Activated CD4-positive, alpha-beta memory T cell treated with anti-CD3 and anti-CD28 coated beads, Interleukin-2, amount 10 ng/mL, durations not matched to agents 7 days and 5 days (primary cell): ENCODE measurements at places on chromosomes 4 and X.

DNA sequence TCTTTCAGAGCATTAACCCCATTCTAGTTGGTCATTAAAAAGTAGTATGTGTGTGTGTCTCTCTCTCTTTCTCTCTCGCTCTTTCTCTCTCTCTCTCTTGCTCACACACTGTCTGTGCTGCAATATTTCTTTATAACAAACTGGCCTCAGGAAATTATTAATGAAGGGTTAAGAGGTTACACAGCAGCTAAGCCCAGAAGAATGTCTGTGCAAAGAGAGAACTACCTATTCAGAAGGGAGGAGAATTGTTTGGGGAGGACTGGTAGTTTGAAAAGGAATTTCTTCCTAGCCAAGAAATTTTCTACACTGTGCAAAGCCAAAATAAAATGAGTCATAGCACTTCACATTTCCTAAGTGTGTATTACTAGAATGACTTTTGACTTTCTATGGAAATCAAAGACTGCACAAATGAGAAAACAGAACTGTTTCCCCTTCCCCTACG lies 22.2 kb downstream of the PDGFC start:
- no peak for DNase-seq
- no peaks in the 10 kb centered on the region for H3K4me1 ChIP-seq
- no peaks in the 10 kb centered on the region for H3K36me3 ChIP-seq
- H3K27me3 ChIP-seq: no peaks in the 10 kb centered on the region
- H3K27ac ChIP-seq: no peak overlapping the region
- H3K4me3 ChIP-seq: no peak overlapping the region

DNA sequence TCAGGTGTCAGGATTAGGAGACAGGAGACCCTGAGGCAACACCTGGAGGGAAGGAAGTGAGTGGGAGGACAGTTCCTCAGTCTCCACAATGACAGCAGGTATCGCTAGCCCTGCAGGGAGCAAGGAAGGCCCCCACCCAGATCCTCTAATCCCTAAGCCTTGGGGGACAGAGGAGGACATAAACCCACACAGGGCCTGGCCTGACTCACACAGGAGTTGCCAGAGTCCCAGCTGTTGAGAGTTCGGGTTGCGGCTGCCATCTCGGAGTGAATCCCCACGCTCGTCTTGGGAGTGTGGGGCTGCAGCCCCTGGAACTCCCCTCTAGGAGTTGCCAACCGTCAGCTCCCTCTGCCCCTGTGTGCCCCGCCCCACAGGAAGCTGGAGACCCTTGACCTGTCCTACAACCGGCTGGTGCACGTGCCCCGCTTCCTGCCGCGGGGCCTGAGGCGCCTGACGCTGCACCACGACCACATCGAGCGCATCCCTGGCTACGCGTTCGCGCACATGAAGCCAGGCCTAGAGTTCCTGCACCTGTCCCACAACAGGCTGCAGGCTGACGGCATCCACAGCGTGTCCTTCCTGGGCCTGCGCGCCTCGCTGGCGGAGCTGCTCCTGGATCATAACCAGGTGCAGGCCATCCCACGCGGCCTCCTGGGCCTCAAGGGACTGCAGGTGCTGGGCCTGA lies 9.2 kb upstream of the BGN start:
- no peak overlapping the region for H3K27ac ChIP-seq
- H3K4me1 ChIP-seq: no peaks in the 10 kb centered on the region
- no peak for DNase-seq
- no peaks in the 10 kb centered on the region for H3K27me3 ChIP-seq

GRCh38 chr4:137200322-137200721 lies 332.0 kb downstream of the PCDH18 start:
- no peaks in the 10 kb centered on the region for H3K4me1 ChIP-seq
- no peak for DNase-seq
- no peaks in the 10 kb centered on the region for H3K36me3 ChIP-seq
- H3K27ac ChIP-seq: no peak overlapping the region
- no peaks in the 10 kb centered on the region for H3K27me3 ChIP-seq

DNA sequence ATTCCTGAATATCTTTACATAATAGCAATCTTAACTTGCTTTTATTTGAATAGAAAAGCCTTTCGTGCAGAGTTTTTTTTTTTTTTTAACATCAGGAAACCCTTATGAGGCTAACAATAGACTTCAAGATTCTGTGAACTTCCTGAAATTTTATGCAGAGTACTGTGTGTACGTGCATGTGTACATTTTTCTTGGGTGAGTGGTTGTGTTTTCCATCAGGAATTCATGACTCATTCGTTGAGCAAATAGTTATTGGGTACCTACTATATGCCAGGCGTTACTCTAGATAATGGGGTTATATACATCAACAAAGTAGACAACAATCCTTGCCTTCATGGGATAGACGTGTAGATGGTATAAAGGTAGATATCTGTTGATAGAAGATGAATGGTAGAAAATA lies 59.1 kb downstream of the MRPL1 start:
- no peak overlapping the region for H3K4me3 ChIP-seq
- DNase-seq: no peak
- H3K27me3 ChIP-seq: no peaks in the 10 kb centered on the region
- no peak overlapping the region for H3K27ac ChIP-seq
- H3K4me1 ChIP-seq: no peaks in the 10 kb centered on the region
- H3K36me3 ChIP-seq: peaks cover 36% of the 10 kb centered on the region

DNA sequence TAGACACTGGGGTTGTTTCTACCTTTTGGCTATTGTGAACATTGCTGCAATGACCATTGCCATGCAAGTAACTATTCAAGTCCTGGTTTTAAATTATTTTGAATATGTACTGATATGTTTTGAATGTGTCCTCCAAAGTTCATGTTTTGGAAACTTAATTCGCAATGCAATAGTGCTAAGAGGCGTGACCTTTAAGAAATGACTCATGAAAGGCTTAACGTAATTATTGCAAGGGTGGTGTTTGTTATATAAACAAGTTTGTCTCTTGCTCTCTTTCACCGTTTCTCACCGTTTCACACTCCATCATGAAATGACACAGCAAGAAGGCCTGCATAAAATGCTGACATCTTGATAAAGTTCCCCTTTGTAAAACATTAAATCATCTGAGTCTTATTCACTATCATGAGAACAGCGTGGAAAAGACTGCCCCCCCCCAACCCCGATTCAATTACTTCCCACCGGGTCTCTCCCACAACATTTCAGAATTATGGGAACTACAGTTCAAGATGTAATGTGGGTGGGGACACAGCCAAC lies 506.9 kb upstream of the FAM47C start:
- no peak for DNase-seq
- no peaks in the 10 kb centered on the region for H3K36me3 ChIP-seq
- H3K27ac ChIP-seq: no peak overlapping the region

DNA sequence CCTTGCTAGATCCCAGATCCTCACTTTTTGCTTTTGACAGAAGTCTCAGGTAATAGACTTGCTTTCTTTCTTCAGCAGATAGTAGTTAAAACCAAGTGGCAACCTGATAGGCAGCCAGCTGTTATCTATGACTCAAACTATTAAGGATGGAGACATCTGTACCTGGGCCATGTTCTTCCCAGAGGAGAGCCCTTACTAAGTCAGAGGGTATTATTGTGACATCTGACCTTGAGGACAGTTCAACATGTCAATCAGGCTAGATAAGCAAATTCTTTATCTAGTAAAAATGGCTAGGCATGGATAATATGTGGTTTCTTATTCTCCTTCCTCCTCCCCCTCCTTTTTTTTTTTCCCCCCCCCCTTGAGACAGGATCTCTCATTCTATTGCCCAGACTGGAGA lies 39.2 kb downstream of the TRIM2 start:
- peaks cover 3% of the 10 kb centered on the region for H3K4me1 ChIP-seq
- no peaks in the 10 kb centered on the region for H3K36me3 ChIP-seq
- H3K27me3 ChIP-seq: peaks cover 2% of the 10 kb centered on the region
- no peak for DNase-seq
- H3K27ac ChIP-seq: no peak overlapping the region
- no peak overlapping the region for H3K4me3 ChIP-seq

DNA sequence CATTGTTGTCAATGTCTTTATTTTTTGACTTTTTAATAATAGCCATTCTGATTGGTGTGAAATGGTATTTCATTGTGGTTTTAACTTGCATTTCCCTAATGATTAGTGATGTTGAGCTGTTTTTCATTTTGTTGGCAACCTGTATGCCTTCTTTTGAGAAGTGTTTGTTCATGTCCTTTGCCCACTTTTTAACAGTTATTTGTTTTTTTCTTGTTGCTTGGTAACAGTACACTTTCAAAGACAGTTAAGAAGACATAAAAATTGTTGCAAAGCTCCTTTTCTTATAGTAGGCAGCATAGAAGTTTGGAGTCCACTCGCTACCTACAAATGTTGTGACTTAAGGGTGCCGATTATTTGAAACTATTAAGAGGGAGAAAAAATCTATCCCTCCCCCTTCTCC lies 48.7 kb upstream of the SLC7A11 start:
- H3K36me3 ChIP-seq: no peaks in the 10 kb centered on the region
- no peak for DNase-seq
- H3K4me3 ChIP-seq: no peak overlapping the region
- no peaks in the 10 kb centered on the region for H3K27me3 ChIP-seq

- H3K4me1 ChIP-seq: no peaks in the 10 kb centered on the region
- H3K4me3 ChIP-seq: no peak overlapping the region
- no peaks in the 10 kb centered on the region for H3K36me3 ChIP-seq
- no peak for DNase-seq
- no peaks in the 10 kb centered on the region for H3K27me3 ChIP-seq
- H3K27ac ChIP-seq: no peak overlapping the region
Observed at GRCh38 chr4:125244848-125245450, 69.8 kb upstream of the FAT4 start.

DNA sequence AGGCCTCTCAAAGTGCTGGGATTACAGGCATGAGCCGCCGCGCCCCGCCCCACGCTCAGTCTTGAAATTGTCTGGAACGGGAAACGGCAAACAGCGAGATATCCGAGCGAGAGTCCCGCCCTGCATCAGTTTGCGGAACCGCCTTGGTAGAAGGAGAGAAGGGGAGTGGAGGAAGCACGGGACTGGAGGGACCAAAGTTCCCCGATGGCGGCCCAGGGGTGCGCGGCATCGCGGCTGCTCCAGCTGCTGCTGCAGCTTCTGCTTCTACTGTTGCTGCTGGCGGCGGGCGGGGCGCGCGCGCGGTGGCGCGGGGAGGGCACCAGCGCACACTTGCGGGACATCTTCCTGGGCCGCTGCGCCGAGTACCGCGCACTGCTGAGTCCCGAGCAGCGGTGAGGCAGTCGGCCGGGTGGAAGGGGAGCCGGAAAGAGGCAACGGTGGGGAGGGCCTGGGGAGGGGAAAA lies at the start of gene BST1:
TSS of gene BST1 (plus strand) at position 125 of the 463 bp plus-strand sequence. CDS start at position 205, 80 bp downstream.
- H3K4me3 ChIP-seq: peak within 1 kb of the TSS; percentile 80
- peak; percentile 57 for DNase-seq
- H3K27me3 ChIP-seq: peaks cover 36% of the 10 kb centered on the region
- peaks cover 13% of the 10 kb centered on the region for H3K4me1 ChIP-seq
- H3K27ac ChIP-seq: no peak within 1 kb of the TSS
- no peaks in the 10 kb centered on the region for H3K36me3 ChIP-seq

DNA sequence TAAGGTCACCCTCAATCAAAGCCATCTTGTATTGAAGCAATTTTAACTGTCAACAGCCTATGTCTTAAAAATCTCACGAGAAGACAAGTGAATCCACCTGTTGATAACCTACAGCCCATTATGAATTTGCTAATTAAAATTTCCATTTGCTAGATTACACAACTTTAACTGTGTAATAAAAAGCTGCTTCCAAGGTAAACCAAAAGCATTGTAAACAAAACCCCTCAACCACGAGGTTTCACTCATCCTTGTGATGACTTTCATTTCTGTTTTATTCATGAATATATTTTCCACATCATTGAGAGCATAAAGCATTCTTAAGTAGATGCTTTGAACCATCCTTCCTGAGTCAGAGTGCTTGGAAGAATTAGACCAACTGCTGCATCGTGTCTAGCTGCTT lies 217.5 kb upstream of the GYPA start:
- DNase-seq: no peak
- peaks cover 1% of the 10 kb centered on the region for H3K4me1 ChIP-seq
- peaks cover 9% of the 10 kb centered on the region for H3K27me3 ChIP-seq
- no peak overlapping the region for H3K27ac ChIP-seq
- no peak overlapping the region for H3K4me3 ChIP-seq
- no peaks in the 10 kb centered on the region for H3K36me3 ChIP-seq

- no peak for DNase-seq
- H3K27me3 ChIP-seq: no peaks in the 10 kb centered on the region
- H3K27ac ChIP-seq: no peak overlapping the region
- H3K36me3 ChIP-seq: no peaks in the 10 kb centered on the region
Observed at GRCh38 chrX:67781132-67781531, 237.3 kb downstream of the AR start.

GRCh38 chr4:1379801-1380331 lies 26.4 kb downstream of the NKX1-1 start:
- H3K27ac ChIP-seq: no peak overlapping the region
- H3K27me3 ChIP-seq: no peaks in the 10 kb centered on the region
- no peaks in the 10 kb centered on the region for H3K36me3 ChIP-seq
- H3K4me3 ChIP-seq: no peak overlapping the region

- H3K4me1 ChIP-seq: no peaks in the 10 kb centered on the region
- no peak for DNase-seq
- H3K36me3 ChIP-seq: no peaks in the 10 kb centered on the region
- H3K27me3 ChIP-seq: no peaks in the 10 kb centered on the region
- no peak overlapping the region for H3K27ac ChIP-seq
Observed at GRCh38 chrX:16212024-16212423, 44.7 kb downstream of the MAGEB17 start.
